ENCODE measurements at places on chromosomes 3 and 15.
A peak's percentile ranks its signal among the peaks of the same experiment; 100 is the strongest.

DNA sequence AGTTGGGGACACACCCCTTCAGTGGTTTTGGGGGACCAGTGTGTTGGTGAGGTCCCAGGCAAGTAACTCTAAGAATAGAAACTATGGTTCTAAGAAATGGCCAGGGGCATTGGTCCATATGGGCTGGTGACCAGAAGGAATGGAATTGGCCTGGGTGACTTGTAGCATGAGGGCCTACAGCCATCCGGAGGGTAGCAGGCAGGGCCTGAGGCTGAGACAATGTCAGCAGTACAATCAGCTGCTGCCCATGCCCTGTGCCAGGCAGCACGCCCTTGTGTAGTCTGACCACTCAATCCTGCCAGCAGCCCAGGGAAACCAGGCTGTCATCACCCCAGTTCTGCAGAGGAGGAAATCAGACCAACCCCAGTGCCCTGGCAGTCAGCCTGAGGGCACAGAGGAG lies 100.6 kb downstream of the DNAJB8 start:
- no peak for DNase-seq

DNA sequence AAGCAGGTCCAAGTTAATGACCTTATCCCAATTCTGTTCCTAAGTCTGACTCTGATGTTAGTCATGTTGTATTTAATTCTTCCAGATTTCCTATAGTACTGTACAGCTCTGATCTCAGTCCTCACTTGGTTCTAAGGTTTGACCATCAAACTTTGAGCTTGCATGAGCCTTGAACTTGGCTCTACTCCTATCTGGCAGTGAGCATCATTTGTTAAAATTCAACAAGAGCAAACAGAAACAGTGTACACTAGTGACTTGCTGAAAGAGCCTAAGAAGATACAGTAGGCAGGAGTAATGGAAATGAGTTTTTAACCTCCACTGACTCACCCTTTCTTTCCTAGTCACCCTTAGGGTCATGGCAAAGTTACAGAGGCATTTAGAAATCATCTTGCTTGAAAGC lies 451.1 kb upstream of the TPRG1 start:
- DNase-seq = peak; percentile 4

DNA sequence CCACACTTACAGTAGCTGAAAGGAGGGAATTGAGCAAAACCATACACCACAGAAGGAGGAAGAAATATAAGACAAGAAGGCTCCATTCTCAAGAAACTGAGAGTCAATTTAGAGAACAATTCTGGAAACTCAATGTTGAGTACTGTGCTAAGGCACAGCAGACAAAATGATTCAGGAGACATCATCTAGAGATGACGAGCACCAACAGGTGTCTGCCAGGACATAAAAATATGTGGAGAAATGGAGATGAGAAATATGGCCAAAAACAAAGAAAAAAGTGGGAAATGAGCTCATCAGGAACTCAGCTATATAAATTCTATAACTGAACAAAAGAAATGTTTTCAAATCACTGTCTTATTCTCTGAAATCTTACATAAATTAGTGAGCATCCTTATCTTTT lies 343.7 kb downstream of the ERC2 start:
- DNase-seq = no peak

DNA sequence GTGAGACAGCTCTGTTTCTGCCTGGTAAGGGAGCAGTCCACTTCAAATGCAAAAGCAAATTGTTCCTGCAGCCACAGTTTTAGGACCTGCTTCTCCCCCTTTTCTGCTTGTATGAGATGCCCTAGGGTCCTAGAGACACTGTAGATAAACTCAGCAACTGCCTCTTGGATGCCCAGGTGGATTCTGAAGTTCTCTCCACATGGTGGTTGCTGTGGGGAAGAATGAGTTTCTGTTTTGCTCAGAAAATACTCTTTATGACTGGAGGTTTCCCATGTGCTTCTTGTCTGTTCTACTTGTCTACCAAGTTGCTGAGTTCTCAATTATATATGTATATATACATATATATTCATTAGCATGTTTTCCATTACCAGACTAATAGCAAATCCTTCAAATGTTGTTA lies 5.6 kb upstream of the ZNF80 start:
- DNase-seq = no peak

- DNase-seq = no peak
Observed at GRCh38 chr3:46393554-46394434, 13.1 kb downstream of the CCR5AS start.

DNA sequence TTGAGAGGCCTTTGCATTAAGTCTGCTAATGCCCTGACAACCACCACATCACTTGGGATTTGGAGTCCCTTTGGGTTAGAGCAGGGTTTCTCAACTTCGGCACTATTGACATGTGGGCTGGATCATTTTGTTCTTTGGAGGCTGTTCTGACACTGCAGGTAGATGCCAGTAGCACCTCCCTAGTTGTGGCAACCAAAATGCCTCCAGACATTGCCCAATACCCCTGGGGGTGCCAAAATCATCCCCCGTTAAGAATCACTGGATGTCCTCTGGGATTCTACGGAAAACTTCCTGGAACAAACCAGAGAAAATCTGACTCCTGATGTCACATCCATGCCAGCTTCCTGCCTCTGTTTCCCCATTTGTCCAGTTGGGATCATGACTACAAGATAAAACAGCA lies 37.2 kb upstream of the BLM start:
- DNase-seq = no peak

GRCh38 chr3:53192608-53193007 lies 31.6 kb downstream of the PRKCD start:
- DNase-seq = no peak

DNA sequence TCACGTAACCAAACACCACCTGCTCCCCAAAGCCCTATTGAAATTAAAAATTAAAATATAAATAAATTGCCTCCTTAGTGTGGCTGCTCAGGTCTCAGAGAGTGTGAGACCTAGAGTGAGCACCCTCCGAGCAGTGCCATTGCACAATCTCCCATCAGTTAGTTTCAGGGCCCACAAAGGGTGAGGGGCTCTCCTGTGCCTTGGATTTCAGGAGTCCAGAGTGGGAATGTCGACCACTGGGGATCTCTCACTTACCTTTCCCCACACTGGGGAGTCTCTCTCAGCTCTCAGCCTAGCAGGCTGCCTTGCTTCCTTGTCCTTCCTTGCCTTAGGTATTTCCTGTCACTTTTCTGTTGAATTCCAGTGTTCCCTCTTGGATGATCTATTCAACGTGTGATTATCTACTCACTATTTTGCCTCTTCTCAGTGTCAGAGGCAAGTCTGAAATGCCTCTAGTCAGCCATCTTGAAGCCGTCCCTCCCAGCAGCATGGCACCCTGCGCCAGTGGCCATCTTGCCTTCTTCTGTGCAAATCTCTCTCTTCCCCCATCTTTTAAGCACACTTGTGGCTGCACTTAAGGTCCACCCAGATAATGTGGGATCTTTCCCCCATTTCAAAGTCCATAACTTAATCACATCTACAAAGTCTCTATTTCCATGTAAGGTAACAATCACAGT lies 119.3 kb downstream of the LRRK1 start:
- DNase-seq = no peak

- no peak for DNase-seq
Observed at GRCh38 chr3:114327665-114328064, 33.8 kb downstream of the TIGIT start.

GRCh38 chr15:69634860-69635259 lies 182.2 kb downstream of the RPLP1 start:
- DNase-seq = no peak

GRCh38 chr15:40244961-40245523 lies 6.2 kb downstream of the PAK6 start:
- DNase-seq = no peak

GRCh38 chr3:25044762-25045710 lies 383.0 kb upstream of the RARB start:
- DNase-seq = no peak

GRCh38 chr3:126105691-126106187 lies 21.8 kb upstream of the SLC41A3 start:
- no peak for DNase-seq

- no peak for DNase-seq
Observed at GRCh38 chr3:12963231-12963896, 109.9 kb downstream of the IQSEC1 start.

DNA sequence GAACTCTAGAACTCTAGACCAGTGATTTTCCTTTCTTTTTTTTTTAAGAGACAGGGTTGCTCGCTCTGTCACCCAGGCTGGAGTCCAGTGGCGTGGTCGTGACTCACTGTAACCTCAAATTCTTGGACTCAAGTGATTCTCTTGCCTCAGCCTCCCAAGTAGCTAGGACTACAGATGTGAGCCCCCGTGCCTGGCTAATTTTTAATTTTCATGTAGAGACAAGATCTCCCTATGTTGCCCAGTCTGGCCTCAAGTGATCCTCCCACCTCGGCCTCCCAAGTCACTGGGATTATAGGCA lies 359.6 kb downstream of the SHQ1 start:
- DNase-seq = no peak

- DNase-seq = no peak
Observed at GRCh38 chr15:70627734-70628548, 135.4 kb downstream of the UACA start.

- no peak for DNase-seq
Observed at GRCh38 chr3:152126260-152126659, 142.5 kb upstream of the MBNL1 start.

GRCh38 chr3:153348457-153349107 lies 186.6 kb downstream of the RAP2B start:
- DNase-seq = no peak

DNA sequence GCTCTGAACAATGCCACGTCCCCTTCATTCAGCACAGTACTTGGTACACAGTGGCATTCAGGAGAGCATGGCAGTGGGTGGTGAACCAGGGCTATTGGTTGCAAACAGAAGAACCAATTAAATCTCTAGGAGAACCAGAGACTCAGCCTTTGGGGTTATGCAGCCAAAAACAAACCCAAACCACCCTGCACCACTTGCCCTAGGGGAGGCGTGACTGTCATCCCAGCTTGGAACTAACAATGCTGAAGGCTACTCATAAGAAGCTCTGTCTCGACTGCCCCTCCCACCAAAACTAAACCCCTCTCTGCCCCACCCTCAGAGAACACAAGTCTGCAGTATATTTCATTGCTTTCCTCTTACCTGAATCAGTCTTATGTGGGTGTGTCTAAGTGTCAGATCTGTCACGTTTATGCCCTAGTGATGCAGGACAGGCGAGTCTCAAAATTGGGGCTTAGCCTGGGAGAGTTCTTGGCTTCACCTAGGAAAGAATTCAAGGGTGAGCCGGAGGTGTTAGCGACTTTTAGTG lies 15.2 kb upstream of the KLHL40 start:
- no peak for DNase-seq

GRCh38 chr3:45612918-45613602 lies 18.5 kb downstream of the LIMD1 start:
- no peak for DNase-seq

GRCh38 chr15:75327005-75327404 lies 8.9 kb upstream of the COMMD4 start:
- no peak for DNase-seq

GRCh38 chr15:51126842-51127241 lies 32.1 kb upstream of the TNFAIP8L3 start:
- DNase-seq = no peak

DNA sequence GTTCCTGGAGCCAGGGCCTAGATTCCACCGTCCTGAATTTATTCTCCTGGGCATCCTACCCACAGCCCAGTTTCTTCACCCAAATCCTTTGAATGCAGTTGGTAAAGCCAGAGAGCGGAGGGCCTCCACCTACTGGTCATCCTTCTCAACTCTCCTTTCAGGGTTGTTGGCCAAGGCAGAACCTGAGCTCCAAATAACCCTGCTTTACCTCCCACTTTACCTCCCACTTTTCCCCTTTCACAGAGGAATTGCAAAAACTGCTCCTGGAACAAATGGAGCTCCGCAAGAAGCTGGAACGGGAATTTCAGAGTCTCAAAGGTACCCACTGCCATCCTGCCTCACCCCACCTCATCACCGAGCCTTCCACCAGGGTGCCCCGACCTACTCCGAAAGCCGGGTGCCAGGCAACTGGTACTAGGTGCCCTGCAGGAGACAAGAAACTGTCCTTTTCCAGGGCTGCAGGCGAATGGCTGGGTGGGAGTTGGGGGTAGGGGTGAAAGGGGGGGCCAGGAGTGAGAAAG lies 6.8 kb downstream of the SKOR1 start:
- DNase-seq = no peak

DNA sequence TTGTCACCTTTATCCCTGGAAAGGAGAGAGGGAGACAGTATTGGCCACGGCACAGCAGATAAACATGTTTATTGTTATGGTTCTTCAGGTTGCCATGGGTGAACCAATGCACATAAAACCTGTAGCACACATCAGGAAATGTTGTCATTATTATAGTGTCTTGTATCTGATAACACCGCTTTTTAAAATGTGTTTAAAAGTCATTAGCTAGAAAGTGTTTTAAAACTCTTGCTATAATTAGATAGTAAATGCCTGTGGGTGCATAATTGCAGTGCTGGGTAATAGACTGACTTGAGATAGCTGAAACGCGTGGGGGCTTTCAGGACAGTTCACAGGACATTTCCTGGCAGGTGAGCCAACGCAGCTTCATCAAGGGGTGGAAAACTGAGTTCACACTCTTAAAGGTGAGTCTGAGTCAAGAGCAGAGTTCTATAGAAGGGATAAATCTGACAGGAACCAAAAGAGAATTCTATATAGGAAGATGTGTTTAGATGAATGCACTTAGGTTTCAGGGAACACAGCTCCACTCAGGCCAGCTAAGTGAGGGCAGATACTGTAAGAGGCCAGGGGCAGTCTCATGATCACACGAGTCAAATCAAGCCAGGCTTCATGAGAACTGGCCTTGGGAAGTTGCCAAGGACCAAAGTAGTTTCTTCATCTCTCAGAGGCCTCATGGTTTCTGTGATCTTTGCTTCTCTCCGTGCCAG lies 35.6 kb upstream of the PPP4R2 start:
- no peak for DNase-seq

GRCh38 chr3:196740481-196741248 lies 1.0 kb downstream of the PAK2 start:
- DNase-seq = peak; percentile 26

DNA sequence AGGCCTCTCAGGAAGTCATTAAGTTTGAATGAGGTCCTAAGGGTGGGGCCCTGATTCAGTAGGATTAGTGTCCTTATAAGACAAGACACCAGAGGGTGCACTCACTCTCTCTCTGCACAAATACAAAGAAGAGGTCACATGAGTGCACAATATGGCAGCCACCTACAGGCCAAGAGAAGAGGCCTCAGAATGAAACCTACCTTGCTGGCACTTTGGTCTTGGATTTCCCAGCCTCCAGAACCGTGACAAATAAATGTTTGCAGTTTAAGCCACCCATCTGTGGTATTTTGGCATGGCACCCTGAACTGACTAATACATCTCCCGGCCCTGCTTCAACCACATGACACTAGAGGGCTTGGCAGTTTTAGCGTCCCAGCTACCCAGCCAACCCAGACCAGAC lies 73.9 kb upstream of the CHRNB4 start:
- DNase-seq = no peak

DNA sequence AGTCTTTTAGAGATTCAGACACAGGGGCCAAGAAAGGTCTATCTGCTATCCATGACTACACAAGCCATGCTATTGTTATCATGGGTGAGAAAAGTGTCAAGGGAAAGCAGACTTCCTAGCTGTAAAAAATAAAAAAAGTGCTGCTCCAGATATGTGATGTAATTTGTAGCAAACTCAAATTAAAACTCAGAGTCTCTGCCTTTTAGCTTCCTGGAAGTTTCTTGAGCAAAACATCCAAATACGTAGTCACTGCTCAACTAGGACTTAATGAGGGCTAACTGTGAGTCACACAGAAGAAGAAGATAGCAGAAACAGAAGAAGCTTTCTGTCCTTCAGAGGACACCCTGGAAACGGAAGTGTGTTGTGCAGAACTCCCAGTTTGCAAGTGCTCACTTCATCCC lies 393.4 kb upstream of the NR2F2 start:
- no peak for DNase-seq

- DNase-seq = no peak
Observed at GRCh38 chr3:16079519-16079918, 95.0 kb upstream of the GALNT15 start.

GRCh38 chr15:68691705-68692104 lies 112.9 kb downstream of the CORO2B start:
- no peak for DNase-seq
